ENCODE measurements at places on chromosomes 1 and 21.

DNA sequence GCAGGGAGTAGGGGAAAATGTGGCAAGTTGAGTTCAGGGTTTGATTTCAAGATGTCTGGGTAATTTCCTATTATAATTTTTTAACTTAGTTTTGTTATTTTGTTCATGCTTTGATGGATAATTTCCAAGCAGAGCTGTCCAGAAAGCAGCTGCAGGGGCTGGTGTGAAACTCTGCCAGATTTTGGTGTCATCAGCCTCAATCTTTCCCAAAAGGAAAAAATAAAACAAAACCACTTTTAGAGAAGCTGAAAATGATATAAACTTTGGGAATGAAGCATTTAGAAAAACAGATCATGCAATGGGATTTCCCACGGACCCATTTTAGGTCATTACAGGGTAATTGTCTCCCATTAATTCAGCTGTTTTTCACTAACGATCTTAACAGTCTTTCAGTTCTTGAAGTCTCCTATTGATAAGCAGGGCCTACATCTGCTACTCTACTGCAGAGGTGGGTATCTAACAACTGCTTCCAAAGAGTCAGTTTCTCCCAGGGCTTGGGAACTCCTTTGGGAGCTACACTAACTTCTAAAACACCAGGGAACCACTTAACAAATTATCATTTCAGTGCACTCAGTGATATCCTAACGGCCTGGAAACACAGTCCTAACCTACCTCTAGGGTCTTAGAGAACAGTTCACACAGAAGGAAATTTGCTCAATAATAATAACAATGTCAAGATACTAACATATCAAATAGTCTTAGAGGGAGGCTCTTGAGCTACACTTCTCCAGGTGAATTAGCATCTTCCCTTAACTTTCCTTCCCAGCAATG lies 12.3 kb downstream of the ZNF436 start:
- DNase-seq: no peak

DNA sequence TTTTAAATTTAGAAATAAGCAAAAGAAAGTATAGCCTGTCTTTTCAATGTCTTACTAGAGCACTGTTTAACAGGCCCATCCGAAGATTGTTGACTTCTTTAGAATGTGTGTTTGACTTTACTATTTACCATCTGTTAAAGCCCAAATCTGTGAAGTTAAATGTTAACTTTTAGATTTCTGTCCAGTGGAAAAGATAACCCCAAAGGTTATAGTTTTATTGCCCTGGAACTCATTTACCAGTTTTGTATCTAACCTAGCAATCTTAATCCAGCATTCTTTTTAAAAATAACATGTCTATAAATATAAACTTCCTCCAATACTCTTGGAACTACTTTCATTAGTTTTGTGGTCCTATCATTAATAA lies 37.9 kb downstream of the SNRPE start:
- no peak for DNase-seq

DNA sequence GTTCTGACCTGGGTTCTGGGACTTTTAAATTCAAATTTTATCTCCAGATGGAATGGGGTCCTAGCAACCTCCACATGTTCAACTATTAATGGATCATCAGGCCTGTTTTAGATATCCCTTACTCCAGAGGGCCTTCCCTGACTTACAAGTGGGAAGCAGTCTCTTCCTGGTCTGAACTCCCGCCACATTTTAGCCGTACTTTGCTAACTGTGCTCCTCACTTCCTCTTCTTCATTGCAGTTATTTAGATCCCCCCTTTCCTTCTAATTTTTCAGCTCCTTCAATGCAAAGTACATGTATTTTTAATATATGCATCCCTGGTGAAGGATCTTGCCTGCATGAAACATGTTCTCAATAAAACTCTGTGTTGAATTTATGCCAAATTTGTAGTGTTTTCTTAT lies 3.7 kb downstream of the CD1A start:
- DNase-seq: no peak

- no peak for DNase-seq
Observed at GRCh38 chr21:43925096-43925481, 60.1 kb downstream of the AGPAT3 start.

- no peak for DNase-seq
Observed at GRCh38 chr1:221672239-221672645, 69.6 kb downstream of the DUSP10 start.

GRCh38 chr1:203077956-203078355 lies 7.9 kb downstream of the MYOG start:
- no peak for DNase-seq

Measured in NCI-H526 treated with DMSO at 0.1 percent for 48 hours (cell line).